SJCRH30 (cell line): ENCODE measurements at places on chromosomes 7 and 10.

- no peak for DNase-seq
Measured at GRCh38 chr7:155713384-155713783, 68.9 kb downstream of the RBM33 start.

GRCh38 chr10:14608381-14609001 is 166.2 kb downstream of the FAM107B start:
- peak; percentile 65 for DNase-seq

GRCh38 chr7:11185179-11185815 is 211.6 kb downstream of the PHF14 start:
- DNase-seq, result no peak

DNA sequence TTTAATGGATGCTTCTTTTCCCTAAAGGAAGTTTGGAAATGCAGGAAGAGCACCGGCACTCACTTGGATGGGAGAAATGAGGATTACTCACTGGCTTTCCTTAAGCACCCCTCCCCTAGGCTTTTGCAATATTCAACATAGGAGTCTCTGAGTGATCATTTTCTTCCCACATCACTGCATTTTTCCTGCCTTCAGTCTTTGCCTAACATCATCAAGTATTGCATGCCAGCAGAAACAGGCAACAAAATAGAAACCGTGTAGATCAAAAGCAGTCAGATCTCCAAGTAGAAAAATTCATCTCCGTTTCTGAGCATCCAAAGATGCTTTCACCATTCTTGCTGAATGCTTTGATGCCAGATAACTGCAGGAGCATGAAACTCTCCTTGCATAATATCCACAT is 119.9 kb downstream of the ADCYAP1R1 start:
- no peak for DNase-seq

DNA sequence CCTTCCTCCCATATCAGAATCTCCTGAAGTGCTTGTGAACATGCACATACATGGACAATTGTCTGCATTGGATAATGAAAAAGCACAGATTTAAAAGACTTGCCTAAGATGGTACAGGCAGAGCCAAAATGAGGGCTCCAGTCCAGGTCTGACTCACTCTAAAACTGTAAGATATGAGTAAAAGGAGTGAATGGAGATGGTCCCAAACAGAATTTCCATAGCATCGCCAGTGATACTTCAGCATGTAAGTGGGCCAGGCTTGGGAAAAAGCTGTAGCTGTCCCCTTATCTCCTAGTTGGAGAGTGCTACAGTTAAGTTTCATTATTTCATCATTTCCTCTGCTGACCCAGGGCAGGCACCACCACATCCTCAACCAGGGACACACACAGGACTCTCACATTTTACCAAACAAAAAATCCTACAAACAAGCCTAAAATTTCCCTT is 26.4 kb upstream of the IL6 start:
- no peak for DNase-seq

DNA sequence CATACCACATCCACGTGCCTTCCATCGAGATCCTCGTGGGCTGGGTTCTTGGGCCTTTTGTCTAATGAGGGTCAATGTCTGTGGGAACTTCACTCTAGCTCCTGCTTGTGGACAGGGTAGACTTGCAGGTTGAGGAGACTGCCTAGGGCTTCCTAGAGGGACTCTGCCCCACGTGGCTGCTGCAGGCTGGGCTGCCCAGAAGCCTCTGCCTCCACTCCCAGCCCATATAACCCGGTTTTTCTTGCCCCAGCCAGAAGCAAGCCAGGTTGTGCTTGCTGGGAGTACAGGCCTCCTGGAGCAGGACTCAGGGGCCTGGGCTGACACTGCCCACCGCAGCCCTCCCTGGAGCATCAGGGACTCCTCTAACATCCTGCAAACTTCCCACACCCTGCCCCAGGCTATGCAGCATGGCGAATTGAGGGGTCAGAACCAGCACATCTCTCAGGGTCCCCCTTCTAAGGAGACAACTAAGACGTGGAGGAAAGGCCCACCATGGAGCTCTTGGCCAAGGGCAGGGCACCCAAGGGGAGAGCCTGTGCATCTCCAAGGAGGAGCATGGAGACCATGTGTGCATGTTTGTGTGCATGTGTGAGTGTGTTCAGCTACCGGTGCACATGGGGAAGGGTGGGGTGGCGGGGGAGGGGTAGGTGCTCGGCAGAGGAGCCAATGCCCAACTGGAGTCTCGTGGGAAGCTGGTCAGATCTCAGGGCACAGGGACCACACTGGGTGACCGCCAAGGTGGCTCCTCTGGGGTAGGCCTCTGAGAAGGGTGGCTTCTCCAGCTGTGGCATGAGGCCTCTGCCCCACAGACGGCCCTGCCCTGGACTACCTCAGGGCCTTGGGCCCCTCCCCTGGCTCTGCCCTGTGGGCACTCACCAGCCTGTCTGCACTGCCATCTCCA is 62.6 kb downstream of the RASGEF1A start:
- DNase-seq, result no peak

DNA sequence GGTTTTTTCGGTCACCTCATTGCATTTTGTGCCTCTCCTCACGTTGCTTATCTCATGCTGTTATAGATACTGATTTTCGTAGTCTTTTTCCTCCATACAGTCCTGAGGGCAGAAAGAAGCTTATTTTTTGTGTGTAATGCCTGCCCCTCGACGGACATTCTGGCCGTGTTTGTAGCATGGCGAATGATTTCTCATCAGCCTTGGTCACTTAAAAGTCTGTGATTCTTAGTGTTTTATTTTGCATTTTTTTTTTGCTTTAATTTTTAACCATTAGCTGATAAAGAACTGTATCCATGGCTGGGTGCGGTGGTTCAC is 469 bp upstream of the NOC3L start:
- no peak for DNase-seq

DNA sequence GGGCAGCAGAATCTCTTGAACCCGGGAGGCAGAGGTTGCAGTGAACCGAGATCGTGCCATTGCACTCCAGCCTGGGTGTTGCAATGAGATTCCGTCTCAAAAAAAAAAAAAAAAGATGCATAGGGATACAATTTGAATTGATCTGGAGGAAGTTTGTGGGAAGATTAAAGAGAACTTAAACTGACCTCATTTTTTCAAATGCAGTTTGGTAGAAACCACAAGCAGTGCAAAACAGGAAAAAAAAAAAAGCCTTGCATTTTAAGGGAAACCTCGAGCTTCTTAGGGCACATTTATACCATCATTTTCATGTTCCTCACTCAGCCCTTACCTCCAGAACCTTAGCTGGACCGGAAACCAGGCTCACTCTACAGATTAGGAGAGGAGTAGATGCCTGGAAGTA is 2.8 kb downstream of the KCTD7 start:
- DNase-seq, result no peak

DNA sequence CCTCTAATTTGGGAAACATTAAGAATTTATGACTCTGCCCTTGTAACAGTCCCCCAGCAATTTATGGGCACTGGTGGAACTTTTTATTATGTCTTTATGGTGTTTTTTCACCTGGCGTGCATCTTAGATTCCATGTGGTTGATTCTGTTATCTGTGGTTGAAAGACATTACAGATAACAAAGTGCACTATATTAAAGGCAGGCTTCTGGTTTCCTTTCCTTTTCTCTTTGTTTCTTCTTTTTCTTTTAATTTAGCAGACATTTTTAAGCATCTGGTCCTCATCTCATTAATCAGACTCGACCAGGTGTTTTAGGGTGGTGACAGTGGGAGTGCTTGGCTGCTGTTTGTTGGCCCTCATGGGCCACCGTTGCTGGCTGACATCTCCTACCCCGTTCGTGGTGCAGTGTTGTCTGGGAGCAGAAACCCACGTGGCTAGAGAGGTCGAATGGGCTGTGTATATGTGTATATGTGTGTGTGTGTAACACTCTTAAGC is 77.4 kb downstream of the LRMDA start:
- peak; percentile 5 for DNase-seq

- DNase-seq, result no peak
Measured at GRCh38 chr10:11381023-11381422, 230.4 kb downstream of the USP6NL start.

GRCh38 chr7:106772655-106773108 is 92.4 kb upstream of the PIK3CG start:
- no peak for DNase-seq

DNA sequence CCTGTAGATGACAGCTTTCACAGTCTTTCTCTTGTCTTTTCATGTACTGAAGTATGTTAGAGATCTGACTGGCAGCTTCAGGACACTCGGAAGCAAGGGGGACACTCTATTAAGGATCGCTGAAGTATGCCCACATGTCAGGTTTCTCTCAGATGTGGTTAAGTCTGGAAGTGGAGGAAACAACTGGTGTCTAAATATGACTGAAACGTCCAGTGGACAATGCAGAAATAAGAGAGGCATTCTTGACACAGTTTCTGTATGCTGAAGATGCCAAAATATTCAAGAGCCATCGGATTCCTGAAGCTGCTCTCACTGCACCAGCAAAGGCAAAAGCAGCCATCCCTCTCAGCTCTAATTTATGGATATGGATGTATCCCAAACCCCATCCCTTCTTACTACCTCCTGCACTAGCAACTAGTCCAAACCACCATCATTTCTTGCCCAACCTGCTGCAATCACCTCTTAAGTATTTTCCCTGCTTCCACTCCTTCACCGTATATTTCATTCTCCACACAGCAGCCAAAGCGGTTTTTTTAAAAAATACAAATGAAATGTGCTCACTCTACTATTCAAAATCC is 113.4 kb downstream of the REEP3 start:
- DNase-seq, result no peak

GRCh38 chr7:139359366-139360209 is at the start of gene LUC7L2:
LUC7L2 (plus strand) TSS chr7:139359894; CDS start chr7:139360262, 368 bp downstream.
- peak; percentile 99 for DNase-seq

GRCh38 chr7:25862261-25863004 is 289.6 kb upstream of the NFE2L3 start:
- peak; percentile 100 for DNase-seq
